ENCODE measurements at places on chromosomes 4 and X.

DNA sequence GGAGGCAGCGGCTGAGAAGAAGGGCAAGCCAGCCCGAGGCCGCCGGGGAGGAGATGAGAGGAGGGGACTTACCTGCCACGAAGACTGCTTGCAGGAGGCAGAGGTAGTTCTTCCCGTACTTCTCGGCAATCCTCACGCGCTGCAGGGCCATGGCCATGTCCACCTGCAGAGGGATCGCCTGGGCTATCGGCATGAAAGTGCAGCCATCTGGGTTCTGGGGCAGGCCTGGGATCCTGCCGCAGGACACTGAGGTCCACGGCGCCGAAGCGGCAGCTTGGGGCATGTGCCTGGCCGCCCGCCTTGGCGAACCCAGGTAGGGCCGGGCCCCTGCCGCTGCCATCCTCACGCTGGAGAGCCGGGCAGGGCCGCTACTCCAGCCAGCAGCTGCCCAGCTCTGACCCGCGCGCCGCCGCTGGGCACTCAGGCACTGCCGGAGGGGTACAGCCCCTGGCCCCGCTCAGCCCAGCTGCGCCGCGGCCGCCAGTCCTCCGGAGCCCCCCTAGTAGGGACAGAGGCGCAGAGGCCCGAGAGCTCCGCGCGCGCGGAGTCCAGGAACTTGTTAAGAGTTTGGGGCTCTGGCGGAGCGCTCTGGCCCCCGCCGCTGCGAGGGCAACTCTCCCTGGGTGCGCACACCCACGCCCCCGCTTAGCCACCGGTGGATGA is 16.0 kb downstream of the MCF2 start:
- DNase-seq, result no peak

GRCh38 chr4:94127707-94128328 is 79.8 kb upstream of the SMARCAD1 start:
- DNase-seq, result no peak

DNA sequence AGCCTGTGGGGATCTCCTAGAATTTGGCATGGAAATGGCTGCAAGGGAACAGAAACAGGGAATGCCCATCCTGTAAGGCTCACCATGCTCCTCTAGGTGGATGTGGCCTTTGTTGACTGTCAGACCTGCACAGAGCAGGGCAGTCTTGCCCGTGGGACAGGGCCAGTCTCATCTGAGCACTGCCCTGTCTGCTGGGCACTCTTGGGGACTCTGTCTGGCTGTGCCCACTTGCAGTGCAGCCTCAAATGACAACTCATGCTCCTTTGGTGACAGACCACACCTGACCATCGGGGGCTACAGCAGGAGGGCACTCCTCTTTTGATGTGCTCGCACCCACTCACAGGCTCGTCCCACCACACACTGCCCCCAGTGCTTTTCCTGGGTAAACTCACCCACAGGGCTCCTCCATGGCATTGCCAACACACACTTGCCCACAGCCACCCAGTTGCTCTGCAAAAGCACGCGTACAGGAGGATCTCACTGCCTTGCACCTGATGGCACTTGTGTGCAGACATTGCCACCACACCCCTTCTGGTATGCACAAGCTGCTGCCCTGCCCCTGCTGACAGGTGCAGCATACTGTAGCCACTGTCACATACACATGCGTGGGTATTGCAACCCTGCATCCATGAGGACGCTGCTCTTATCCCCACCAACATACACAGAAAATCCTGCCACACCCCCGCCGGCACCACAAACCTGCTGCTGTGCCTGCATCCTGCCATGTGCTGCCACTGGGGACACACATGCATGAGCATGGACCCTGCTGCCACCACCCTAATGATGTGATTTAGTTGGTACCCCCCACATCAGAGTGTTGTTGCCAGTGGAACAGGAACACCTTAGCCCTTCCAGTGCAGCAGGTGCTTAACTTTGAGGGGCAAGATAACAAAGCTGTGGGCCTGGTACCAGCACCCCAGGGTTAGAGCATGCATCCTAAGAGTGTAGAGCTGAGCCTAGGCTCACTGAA is 100.1 kb upstream of the ARHGEF9 start:
- no peak for DNase-seq

GRCh38 chrX:45445745-45446412 is 245.2 kb upstream of the DIPK2B start:
- DNase-seq, result peak; percentile 30

GRCh38 chrX:65537229-65537628 is 2.6 kb upstream of the LAS1L start:
- no peak for DNase-seq

DNA sequence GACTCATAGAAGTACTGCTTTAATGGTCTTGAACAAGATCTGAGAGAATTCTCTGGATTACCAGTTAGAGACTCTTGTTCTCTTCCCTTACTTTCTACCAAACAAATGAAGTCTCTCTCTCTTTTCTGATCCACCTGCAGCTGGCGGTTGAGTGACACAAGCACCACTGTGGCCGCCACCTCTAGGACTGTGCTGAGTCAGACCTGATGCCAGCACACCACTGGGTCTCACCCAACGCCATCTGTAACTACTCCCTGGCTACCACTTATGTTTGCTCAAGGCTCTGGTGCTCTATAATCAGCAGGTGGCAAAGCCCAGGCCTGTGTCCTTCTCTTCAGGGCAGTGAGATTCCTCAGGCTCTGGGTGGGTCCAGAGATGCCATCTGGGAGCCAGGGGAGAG is 1173.5 kb downstream of the RPA4 start:
- DNase-seq, result no peak

DNA sequence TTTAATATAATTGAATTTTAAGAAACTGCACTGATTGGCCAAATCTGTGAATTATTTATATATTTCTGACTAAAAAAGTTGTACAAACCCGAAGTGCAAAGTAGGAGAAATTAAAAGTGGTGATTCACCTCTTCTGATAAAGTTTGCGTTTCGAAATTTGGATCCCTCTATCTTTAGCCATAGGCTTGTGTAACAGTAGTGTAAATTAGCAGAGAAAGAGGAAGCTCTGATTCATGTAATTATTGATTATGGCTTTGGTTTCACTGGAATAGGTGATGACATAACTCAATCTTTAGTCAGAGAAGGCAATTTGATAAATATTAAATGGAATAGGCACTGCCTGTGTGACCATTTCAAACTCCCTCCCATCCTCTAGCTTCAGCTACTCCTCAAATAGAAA is 717.8 kb upstream of the PCDH7 start:
- no peak for DNase-seq

DNA sequence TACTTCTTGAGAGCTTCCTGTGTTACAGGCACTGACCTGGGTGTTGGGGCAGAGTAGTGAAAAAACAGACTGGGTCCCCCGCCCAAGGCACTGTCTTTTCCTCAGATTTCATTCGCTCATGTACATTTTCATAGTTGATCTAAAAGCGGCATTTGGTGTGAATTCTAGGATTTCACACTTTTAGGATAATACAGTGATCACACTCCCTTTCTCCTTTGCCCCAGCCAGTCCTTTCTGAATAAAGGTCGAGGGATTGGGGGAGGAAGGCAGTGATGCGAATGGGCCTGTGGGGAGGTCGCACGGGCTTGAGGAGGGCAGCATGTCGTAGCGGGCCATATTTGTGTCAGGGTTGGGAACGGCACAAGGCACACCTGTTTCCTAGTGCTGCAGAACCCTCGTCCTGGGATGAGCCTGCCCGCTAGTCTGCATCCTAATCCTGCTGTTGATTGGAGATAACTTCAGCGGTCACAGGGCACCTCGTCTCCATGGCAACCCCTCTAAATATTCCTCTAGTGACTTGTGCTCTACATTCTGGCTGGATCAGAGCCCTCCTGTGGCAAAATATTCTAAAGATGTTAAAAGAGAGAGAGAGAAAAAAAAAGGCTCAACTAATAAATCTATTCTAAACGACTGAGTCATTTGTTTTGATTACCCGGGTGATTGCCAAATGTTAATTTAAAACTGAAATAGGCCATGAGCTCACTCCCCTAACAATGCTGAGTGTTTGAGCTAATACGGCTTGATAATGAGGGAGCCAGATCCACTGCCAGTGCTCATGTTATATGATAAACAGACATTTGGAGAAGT is 21.8 kb downstream of the FHL1 start:
- no peak for DNase-seq

DNA sequence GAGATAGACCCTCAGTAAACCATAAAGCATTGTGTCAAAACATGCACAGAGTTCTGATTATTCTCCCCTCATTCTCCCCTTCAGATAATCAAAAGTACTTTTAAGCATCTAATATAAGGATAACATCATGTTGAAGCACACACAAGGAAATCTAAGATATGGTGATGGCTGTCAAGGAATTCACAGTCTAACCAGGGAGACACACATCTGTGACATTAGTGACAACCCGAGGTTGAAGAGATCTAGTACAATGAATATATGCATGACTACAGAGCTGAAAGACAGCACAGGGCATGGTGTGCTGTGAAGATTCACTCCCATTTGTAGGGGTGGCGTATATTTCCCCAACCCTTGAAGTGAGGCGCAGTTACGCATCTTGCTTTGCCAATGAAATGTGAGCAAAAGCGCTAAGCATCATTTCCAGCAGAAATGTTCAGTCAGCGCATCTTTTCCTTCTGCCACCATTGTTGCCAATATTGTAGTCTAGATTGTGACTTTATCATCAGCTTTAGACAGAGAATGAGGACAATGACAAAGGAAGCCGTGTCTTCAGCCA is 122.0 kb downstream of the NSUN7 start:
- DNase-seq, result no peak

GRCh38 chrX:149511081-149511480 is 6.0 kb upstream of the IDS start:
- no peak for DNase-seq
